NCI-H1417 treated with DMSO at 0.1 percent for 48 hours (cell line): ENCODE measurements at places on chromosomes 2 and 18.

DNA sequence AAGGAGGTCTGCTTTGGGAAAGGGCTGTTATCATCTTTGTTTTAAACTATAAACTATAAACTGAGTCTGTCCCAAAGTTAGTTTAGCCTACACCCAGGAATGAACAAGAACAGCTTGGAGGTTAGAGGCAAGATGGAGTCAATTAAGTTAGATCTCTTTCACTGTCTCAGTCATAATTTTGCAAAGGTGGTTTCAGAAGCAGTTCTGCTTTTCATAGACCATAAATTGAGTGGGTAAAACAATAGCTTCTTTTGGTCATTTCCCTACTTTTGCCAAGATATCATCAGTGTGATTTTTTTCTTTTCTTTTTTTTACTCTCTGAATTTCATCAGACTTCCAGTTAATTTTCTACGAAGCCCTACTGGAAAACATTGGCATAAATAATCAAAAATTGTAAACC is 117.0 kb downstream of the AP1S3 start:
- DNase-seq = no peak

- no peak for DNase-seq
These were observed 11.8 kb upstream of the PROC start for GRCh38 chr2:127406454-127406853.

DNA sequence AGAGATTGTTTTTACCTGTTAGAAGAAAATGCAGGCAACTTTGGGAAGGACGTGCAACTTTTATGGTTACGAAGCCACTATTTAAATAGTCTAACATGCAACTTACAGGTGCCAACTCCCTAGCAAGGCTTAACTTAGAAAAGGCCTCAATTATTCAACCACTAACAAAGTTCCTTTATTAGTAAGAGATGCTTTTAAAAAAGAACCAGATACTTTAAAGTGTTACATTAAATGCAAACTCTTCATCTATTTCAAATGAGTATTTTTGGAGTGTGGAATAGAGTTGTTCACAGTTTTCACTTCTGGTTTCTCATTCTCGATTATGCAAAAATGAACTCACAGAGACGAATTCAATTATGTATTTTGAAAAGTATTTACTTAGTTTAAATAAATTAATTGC is 51.7 kb downstream of the PELI1 start:
- no peak for DNase-seq

DNA sequence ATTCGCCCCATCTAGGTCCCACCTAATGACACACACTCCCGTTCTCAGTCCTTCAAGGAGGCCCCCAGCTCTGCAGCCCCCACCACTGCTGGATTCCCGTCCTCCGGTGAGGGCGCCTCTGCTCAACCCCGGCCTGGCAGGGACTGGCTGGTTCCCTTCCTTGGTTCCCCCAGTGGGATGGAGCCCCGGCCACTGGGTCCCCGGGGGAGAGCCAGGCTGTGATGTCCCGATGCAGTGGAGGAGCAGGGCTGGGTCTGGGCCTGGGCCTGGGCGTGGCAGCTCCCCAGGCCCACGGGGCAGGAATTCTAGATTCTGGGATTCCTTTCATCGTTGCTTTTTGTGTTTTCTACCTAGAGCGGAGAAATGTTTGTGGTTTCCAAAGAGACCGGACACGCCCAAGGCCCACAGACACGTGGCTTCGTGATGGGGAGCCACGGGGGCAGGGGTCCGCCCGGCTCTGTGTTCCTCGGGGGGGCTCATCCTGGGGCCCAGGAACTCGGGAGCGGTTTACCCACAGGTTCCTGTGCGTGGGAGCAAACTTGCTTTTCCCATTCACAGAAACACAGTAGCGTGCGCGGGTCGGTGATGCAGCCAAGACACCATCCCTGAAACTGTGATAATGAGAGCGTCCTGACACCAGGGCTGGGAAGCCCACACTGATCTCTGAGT is 67.0 kb downstream of the SLC66A2 start:
- DNase-seq = no peak

GRCh38 chr2:99819766-99820165 is 322.6 kb downstream of the AFF3 start:
- DNase-seq = no peak

DNA sequence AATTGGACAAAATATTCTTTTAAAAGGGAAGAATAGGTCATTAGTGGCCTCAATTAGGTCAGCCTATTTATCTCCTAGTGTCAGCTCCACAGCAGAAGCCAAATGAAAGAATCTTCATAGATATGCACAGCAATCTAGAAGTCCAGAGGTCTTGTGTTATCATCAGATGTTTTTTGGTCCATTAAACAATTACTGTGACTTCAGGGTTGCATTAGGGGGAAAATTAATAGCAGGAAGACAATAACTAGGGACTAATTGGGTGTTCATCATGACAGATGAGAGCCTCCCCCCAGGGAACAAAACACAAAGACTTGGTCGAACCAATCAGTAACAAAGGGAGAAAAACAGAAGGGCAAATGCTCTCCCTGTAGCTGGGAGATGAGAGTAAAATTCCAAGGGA is 264.7 kb downstream of the PTH2R start:
- peak; percentile 13 for DNase-seq

DNA sequence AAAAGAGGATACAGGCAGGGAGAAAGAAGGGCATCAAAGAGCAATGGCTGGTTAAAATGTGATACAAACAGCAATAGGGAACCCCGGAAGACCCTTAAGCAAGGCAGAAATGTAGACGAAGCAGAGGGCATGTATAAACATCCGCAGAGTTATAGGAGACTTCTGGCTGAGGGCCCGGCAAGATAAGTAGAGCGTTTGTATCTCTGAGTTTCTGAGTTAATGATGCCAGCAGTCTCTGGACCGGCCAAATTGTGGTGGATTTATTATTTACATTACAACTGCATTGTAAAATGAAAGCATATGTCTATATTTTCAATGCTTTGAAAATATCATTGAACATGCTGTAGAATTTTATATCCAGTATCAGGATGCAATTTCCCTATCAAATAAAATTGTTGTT is 148.0 kb upstream of the KCTD1 start:
- no peak for DNase-seq

DNA sequence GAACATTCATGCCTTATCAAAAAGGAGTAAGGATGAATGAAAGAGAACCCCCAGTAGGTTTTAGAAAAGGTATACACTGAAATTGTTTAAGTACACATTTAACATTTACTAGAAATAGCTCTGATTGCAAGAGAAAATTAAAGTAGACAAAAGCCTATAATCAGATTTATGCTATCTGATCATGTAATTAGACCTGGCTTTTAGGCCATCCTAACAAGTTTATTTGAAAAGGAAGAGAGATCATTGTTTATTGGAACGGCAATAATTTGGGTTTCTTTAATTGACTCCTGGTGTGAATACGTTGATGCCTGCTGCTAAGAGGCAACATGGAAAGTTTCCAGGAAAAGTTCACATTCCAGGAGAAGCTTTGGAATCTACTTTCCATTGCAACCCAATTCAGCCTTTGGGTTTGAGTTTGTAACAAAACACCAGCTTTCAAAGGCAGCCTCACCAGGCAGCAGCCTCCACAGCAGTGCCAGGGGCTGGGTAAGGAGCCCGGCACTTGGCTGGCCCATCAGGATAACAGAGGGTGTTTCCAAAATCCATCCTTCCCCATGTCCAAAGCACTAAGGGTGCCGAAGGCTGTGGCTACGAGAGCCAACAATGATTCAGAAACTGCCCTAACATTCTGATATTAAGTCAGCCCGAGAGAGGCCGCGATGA is 18.0 kb downstream of the FZD7 start:
- no peak for DNase-seq

DNA sequence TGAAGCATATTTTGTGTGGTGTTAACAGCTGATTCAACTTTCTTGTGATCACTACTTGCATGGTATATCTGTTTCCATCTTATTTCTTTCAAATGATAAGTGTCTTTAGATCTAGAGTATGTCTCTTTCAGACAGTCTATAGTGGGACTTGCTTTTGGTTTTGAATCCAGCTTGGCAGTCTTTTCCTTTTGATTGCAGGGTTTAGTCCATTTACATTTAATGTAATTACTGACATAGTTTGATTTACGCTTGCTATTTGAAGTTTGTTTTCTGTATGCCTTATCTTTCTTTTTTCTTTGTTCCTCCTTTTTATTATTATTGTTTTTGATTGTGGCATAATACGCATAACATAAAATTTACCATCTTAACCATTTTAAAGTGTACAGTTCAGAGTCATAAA is 9.2 kb upstream of the RALBP1 start:
- no peak for DNase-seq

DNA sequence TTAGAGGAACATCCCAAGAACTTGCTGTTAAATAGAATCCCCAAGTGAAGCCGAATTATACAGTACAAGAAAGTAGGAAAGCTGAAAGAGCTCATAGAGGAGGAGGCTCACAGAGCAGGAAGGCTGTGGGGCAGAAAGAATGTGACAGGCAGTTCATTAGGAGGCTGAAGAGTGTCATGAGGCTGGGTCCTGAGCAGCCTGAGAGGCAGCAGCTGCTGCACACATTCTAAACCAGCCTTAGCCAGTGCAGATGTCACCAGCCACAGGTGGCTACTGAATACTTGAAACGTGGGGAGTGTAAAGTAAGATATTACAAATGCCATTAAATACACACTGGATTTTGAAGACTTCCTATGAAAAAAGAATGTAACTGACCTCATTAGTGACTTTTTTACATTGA is 490.2 kb upstream of the KLHL29 start:
- DNase-seq = no peak

DNA sequence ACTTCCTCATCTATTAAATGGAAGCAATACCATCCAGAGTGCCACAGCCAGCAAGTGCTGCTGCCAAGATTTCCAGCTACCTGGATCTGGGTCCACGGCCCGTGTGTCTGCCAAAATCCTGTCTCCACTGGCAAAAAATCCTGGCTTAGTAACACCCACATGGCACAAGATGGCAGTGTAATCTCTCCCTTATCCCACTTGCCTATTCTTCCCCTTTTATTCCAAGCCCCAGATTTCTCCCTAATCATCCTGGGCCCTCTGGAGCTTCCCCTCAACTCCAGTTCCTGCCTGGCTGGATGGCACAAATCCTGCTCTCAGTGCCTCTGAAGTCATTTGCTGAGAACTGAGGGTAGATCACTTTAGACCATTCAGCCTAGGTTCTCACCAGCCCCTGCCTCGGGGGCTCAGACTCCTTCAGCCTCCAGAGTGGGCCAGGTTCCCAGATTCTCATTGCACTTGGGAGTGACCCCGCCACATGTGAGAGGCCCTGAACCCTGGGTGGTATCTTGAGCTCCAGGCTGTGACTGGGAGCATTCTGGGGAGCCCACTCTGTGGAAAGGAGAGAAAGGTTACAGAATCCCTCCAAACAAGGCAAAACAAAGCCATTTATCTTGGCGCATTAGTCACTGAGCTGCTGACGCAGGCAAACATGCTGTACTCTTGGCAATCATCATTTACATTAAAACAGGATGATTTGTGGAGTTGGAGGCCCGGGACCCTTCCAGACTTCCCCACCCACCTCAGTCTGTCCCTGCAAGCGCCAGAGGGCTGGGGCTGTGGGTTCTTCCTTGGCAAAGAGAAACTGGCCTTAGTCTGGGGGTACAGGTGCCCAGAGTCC is 325.8 kb downstream of the DYSF start:
- DNase-seq = no peak

GRCh38 chr2:149080099-149080498 is 41.6 kb downstream of the LYPD6B start:
- no peak for DNase-seq

GRCh38 chr2:215830304-215830703 is 183.0 kb downstream of the MREG start:
- no peak for DNase-seq

DNA sequence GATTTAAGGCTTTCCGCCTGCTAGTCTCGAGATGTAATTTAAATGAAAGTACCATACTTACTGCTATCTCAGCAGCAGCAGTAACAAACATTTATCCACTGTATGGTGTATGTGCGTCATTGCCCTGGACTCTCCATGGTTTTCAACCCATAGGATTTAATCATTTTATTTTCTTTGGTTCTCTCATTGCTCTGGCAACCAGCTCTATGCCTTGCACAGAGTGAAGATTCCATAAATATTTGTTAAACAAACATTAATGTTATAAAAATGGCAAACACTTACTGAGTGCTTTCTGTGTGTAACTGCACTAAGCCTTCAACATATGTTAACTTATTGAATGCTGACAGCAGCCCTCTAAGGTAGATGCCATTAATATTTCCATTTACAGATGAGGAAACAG is 1.3 kb upstream of the LMAN1 start:
- DNase-seq = no peak

- DNase-seq = no peak
These were observed 16.2 kb downstream of the ATIC start for GRCh38 chr2:215328066-215328465.

- no peak for DNase-seq
These were observed 609.5 kb downstream of the EPHA4 start for GRCh38 chr2:220962556-220962955.

DNA sequence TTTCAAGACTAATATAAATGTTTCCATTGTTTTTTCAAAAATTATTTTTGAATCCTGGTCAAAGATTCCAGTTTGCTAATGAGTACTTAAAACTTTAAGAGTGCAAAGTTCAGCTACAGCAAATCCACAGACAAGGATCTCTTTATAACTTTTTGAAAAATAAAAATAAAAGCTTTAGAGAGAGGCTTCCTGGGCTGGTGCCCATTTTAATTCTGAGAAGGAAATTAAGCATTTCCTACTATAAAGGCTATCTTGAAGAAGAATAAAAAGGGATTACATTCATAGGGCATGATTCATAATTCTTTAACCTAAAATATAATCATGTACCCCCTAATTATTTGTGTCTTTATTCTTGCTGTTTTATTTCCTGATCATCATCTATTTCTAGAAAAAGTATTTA is 38.2 kb downstream of the DNAJC10 start:
- no peak for DNase-seq

GRCh38 chr2:173028671-173029070 is 47.0 kb upstream of the MAP3K20 start:
- no peak for DNase-seq

DNA sequence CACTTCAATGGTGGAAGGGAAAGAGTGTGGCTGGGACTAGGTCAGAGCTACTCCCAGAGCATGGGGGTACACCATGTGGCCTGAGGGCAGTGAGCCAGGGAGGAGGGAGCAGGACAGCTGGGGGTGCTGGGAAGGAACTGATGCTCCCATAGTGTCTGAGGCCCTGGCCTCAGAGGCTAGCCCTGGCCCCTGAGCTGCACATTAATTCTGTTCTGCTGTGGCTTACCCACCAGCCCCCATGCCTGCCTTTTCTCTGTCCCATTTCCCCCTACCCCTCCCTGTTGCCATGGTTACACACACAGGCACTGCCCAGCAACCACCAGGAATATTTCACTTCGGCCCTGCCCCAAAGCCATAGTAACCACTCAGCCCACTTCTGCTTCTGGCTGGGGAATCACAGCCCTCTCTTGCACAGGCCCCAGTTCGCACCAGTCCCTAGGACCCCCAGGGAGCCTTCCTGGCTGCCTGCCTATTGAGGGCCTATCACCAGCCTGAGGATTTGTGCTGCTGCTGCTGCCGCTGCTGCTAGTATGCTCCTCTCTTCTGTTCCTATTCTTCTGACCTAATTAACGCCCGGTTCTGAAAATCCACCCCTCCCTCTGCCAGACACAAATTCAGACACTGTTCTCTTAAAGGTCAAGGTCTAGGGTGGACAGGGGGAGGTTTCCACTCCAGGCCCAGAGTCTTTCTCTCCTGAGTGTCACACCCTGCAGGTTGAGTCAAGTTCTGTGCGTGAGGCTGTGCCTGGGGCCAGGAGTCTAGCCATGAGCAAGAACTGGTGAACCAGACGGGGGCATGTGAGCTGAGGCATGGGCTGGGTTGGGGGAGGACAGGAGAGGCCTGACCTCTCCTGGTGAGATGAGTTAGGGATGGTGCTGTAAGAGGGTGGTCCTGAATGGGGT is 87.1 kb upstream of the MCFD2 start:
- DNase-seq = peak; percentile 5
